ENCODE measurements at places on chromosomes 16 and 17. TPM values are rescaled to one million over a fixed set of nuclear protein-coding genes. Genes with fewer than 3 reads are reported as not detected.

Gene CHST6
- 3.2 TPM for total RNA-seq

Gene P4HB
- total RNA-seq, result 665 TPM

Gene ITGAL
- 8.9 TPM for total RNA-seq

Gene FBXW10
- 1.1 TPM for total RNA-seq

Gene CTRB2
- total RNA-seq, result not detected

Gene HOXB3
- 179 TPM for total RNA-seq

Gene KRTAP2-3
- total RNA-seq, result not detected

Gene SOCS7
- total RNA-seq, result 25.6 TPM

Gene SHISA9
- 0.52 TPM for total RNA-seq

Gene GPR139
- total RNA-seq, result not detected

Gene ASB16
- total RNA-seq, result 0.36 TPM

DNA sequence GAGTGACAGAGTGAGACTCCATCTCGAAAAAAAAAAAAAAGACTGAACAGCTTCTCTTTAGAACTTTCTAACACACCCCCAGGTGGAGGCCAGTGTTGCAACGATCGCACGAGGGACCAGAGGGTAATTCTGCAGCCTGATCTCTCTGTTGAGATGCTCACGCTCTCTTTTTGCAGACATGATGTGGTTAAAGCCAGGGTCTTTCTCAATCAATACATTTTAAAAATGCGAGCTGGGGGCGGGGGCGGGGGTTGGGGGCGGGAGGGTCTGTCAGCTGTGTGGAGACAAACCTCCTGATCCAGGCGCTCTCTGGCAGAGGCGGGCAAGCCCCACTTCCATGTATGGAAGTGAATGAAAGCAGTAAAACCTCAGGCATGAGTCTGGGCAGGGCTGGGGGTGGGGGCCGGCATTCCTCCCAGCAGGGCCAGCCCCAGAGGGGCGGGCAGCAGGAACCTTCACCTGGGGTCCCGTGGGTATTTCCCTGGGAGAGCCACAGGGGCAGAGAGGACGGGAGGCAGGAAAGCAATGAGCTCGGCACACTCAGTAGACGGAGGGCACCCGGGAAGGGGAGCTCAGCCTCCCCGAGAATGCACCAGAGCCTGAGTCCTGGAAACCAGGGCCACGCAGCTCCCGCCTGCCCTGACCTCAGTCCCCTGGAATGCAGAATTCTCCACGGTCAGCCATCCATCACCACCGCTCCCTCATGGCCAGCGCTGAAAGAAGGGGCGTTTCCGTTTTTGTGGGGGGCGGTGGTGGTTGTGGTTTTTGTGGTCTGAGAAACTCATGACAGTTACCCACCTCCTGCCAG is 28.0 kb downstream of the NXN start:
- no peak for DNase-seq

DNA sequence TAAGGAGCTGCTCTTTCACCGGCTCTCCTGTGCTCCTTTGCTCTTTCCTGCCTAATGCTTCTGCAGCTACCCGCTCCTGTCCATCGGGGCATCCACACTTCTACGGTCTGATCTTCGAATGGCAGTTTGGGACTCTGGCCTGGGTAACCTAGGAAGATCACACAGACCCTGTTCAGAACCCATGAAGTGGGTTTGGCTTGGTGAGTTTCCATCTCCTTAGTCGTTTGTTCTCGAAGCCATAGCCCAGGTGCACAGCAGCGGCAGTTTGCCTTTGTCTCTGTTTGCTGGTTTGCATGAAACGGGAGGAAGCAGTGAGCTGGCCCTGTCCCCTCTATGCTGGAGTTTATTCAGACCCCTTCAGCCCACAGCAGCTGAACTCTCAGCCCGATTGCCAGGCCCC is 29.0 kb downstream of the PSMD7 start:
- no peak for DNase-seq

- DNase-seq, result no peak
Measured at GRCh38 chr17:17813725-17814095, 23.1 kb downstream of the SREBF1 start.

- DNase-seq, result no peak
Measured at GRCh38 chr17:73888862-73889261, 244.6 kb upstream of the SDK2 start.

DNA sequence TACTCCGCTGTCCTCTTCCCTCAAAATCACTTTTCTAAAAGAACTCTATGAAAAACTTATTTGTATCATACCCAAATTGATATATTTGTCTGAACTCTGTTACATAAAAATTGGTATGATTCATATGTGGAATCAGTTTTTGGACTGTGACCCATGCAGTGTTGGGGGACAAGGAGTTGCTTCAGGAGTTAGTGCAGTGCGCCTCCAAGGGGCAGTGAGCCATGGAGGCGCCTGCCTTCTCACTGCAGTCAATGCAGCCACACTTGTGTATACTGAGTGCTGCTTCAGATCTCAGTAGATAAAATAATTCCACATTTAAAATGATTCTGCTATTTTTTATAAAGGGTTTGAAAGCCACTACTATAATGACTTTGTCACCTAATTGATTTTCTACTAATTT is 32.5 kb downstream of the DGKE start:
- DNase-seq, result no peak

- no peak for DNase-seq
Measured at GRCh38 chr16:83409347-83409746, 398.4 kb upstream of the HSBP1 start.

- DNase-seq, result no peak
Measured at GRCh38 chr16:29719063-29719462, 26.7 kb downstream of the C16orf54 start.

DNA sequence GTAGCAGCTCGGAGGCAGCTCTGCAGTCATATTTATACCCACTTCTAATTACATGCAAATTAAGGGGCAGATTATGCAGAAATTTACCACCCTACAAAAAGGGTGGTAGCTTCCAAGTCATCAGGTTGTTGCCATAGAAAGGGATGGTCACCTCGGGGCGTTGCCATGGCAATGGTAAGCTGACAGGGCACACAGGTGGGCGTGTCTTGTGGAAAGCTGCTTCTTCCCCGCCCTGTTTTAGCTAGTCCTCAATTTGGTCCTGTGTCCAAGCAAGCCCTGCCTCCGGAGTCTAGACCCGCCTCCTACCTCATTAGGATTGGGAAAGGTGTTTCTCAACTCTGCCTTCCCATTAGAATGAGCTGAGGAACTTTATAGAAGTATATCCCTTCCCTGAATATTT is 98.7 kb downstream of the HS3ST2 start:
- DNase-seq, result no peak

DNA sequence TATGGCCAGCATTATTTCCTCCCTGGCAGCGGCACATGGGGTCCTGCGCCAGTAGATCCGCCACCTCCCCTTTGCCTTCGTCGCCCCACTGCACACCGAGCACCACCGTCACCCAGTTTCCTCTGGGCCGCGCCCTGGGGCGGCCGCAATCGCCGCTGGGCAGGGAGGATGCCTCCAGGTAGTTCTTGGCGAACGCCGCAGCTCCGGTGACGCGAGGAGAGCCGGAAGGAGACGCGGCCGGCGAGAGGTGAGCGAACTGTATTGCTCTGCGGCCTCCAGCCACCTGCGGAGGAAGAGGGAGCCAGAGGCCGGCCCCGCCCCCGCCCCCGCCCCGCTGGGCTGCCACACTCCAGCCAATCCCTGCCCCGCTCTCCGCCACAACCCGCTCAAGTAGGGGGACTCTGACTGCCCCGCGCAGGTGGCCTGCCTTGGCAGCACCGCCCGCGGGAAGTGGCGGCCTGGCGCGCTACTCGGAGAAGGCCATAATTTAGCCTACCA is 11.8 kb upstream of the SLFN13 start:
- DNase-seq, result peak; percentile 74

GRCh38 chr16:66286527-66286926 is 80.0 kb upstream of the CDH5 start:
- DNase-seq, result peak; percentile 38

GRCh38 chr16:60945225-60945624 is 1091.0 kb downstream of the CDH8 start:
- no peak for DNase-seq
